ENCODE measurements at places on chromosomes 7 and 10.

GRCh38 chr7:108598153-108598552 is 28.5 kb downstream of the DNAJB9 start:
- DNase-seq: peak; percentile 57

DNA sequence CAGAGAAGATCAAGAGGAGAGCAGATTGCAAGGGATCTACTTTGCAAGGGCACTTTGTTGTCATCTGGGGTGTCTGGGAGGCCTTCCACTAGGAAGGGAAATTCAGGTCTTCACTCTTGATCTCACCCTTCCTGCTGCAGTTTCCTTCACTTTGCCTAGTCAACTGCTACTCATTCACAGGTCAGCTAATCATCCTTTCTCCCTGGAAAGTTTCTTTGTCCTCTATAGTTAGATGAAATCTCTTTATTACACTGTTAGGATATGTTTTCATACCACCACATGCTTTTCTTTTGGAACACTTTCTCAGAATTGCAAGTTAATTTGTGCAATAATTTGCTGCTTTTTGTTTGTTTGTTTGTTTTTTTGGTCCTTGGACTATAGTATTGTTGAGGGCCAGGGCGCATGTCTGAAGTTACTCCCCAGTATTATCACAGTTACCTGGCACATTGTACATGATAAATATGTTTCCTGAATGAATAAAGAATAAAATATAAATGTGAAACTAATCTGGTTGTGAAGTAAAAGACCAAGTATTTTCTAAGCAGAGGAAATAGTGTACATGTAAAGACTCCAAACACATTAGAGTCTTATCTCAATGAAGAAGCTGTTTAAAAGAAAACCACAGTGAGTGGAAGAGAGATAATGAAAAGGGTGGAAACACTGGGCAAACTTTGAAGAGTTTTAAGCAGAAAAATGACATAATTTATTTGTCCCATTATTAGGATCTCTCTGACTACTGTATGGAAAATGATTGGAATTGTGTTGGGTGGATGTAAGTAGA is 139.9 kb upstream of the DGKB start:
- DNase-seq: no peak

GRCh38 chr10:126921974-126922525 is 16.8 kb downstream of the DOCK1 start:
- DNase-seq: no peak

DNA sequence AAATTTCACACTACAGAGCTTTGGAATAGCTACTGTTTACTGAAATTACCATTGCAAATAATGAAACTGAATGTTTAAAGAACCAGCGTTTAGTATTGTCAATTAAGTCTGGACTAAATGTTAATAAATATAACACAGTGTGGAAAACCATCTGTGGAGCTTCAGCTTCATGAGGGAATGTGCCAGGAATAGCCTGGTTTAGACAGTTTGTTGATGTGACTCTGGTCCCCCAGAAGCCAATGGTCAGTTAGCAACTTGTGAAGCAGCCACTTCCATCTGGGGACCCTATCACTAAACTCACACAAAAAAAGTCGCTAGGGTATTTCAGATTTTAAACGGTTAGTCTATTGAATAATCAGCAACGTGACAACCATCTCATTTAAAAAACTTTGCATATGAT is 207.8 kb downstream of the RAMP3 start:
- DNase-seq: no peak
